ENCODE measurements at places on chromosomes 5 and 9.

GRCh38 chr5:138386290-138386689, 33.8 kb downstream of the KDM3B start:
- DNase-seq: no peak

GRCh38 chr5:64487283-64487682, 18.5 kb upstream of the RGS7BP start:
- DNase-seq: no peak

DNA sequence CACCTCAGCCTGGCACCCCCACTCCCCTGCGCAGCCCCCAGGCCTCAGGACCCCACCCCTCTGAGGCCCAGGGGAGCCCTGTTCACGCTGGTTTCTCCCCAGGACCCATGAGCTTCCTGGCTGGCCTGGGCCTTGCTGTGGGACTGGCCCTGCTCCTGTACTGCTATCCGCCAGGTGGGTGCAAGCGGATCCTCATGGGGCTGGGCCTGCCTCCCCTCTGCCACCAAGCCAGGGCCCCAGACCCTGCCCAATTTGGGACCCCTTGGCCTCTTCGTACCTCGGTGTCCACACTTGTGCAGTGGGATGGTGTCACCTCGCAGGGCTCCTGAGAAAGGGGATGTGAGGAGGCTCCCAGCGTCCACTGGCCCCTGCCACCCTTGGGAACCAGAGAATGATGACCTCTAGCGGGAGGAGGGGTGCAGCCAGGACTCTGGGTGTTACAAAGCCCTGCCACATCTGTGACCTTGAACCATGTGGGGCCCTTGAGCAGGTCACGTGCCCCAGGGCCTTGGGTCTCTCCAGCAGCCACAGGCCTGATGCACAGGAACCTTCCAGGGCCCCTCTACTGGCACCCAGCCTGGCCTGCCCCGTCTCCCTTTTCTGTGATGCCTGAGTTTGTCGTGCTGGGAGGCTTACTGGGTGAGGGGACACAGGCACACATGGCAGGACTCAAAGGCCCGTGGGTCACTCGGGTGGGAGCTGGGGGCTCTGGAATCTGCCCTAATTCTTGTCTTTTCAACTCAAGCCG, 16.3 kb downstream of the CARD19 start:
- DNase-seq: no peak

- DNase-seq: no peak
Measured at GRCh38 chr5:83552275-83552674, 80.7 kb downstream of the VCAN start.

- DNase-seq: no peak
Measured at GRCh38 chr9:32180597-32180996, 203.8 kb upstream of the ACO1 start.

DNA sequence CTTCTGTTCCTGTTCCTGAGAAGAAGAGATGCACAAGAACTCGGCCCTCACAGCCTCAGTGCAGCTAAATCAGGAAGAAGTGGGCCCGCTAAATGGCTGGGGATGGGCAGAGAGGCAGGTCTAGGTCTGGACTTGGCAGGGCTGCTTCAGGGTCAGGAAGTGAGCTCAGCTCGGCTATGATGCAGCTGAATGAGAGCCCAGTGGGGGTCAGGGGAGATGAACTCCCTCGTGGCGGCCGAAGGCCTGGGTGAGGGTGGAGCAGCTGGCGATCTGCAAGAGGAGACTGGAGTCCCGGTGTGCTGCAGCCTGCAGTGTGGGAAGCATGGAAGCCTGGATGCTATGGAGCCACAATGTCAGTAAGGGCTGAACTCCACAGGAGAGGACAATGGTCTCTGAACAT, 466.2 kb downstream of the SPOCK1 start:
- DNase-seq: no peak

DNA sequence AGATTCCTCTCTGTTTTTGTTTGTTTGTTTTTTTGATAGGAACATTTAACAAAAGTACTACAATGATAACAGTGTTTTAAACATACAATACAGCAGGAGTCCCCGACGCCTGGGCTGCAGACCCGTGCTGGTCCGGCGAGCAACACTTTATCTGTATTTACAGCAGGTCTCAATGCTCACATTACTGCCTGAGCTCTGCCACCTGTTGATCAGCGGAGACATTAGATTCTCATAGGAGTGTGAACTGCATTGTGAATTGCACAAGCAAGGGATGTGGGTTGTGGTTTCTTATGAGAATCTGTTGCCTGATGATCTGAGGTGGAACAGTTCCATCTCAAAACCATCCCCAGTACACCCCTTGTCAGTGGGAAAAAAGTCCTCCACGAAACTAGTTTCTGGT, 1068.5 kb upstream of the CDH10 start:
- DNase-seq: no peak

DNA sequence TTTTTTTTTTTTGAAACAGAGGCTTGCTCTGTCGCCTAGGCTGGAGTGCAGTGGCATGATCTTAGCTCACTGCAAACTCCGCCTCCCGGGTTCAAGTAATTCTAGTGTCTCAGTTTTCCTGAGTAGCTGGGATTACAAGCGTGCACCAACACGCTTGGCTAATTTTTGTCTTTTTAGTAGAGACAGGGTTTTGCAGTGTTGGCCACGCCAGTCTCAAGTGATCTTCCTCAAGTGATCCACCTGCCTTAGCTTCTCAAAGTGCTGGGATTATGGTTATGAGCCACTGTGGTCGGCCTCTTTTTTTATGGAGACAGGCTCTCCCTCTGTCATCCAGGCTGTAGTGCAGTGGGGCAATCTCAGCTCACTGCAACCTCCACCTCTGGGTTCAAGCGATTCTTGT, 82.9 kb downstream of the RAB24 start:
- no peak for DNase-seq

- DNase-seq: no peak
Measured at GRCh38 chr9:136014147-136014923, 53.2 kb upstream of the UBAC1 start.

Measured in NCI-H187 treated with DMSO at 0.1 percent for 48 hours (cell line).